Cardiac septum (tissue), 1 donor: ENCODE measurements at places on chromosomes 3 and 15. TPM values are rescaled to one million over a fixed set of nuclear protein-coding genes. Genes with fewer than 3 reads are reported as not detected.

Gene DNAH12
- total RNA-seq, result 0.22 TPM

Gene AADACL2
- total RNA-seq, result not detected

Gene PLEKHO2
- 10.4 TPM for total RNA-seq

Gene BNC1
- total RNA-seq, result 0.11 TPM

Gene SLC22A13
- total RNA-seq, result 0.22 TPM

Gene KBTBD13
- 3.3 TPM for total RNA-seq

Gene MKRN3
- 0.32 TPM for total RNA-seq

Gene CALML4
- total RNA-seq, result 1.6 TPM

Gene C3orf20
- 0.32 TPM for total RNA-seq

Gene CLDN18
- total RNA-seq, result not detected

Gene WHAMM
- 7.2 TPM for total RNA-seq

Gene ASB14
- 5.8 TPM for total RNA-seq

Gene OR5AC2
- total RNA-seq, result not detected

Gene GOLGA8Q
- 1.1 TPM for total RNA-seq

Gene GNAI2
- 153 TPM for total RNA-seq

Gene TRMT10C
- 19.1 TPM for total RNA-seq

Gene TMEM40
- total RNA-seq, result 0.54 TPM

Gene PDHB
- 174 TPM for total RNA-seq
